ENCODE measurements at places on chromosomes 4 and X.

- DNase-seq, result no peak
These were observed 57.8 kb upstream of the HELT start for GRCh38 chr4:184960505-184960971.

DNA sequence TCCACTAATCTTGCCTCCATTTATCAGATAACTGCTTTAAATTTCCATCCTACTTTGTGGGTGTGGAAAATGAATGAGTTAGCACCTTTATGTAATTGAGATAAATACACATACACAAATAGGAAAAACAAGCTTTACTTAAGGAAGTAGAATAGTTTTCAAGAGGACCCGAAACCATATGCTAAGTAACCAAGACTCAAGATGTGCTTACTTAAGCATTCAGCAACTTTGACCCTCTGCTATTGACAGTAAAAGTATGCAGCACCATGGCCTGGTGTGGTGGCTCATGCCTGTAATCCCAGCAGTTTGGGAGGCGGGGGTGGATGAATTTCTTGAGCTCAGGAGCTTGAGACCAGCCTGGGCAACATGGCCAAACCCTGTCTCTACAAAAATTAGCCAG, 29.9 kb downstream of the RNF175 start:
- no peak for DNase-seq

GRCh38 chr4:182142176-182143085, 100.8 kb upstream of the TENM3 start:
- no peak for DNase-seq

- DNase-seq, result no peak
These were observed 30.3 kb downstream of the INPP4B start for GRCh38 chr4:142815834-142816233.

GRCh38 chr4:150079081-150079581, 886 bp downstream of the DCLK2 start:
- DNase-seq, result peak; percentile 50

GRCh38 chr4:95508421-95508820, 40.4 kb downstream of the UNC5C start:
- no peak for DNase-seq
